ENCODE measurements at places on chromosomes 1 and 21. TPM values are rescaled to one million over a fixed set of nuclear protein-coding genes. Genes with fewer than 3 reads are reported as not detected.

Gene HUNK
- total RNA-seq = 0.34 TPM

Gene UBL4B
- not detected for total RNA-seq

GRCh38 chr1:38657207-38657840 is 202.2 kb downstream of the RRAGC start:
- no peak overlapping the region for H3K27ac ChIP-seq
- no peaks in the 10 kb centered on the region for H3K4me1 ChIP-seq
- H3K4me3 ChIP-seq = no peak overlapping the region
- H3K27me3 ChIP-seq = peaks cover 7% of the 10 kb centered on the region
- DNase-seq = no peak
- H3K36me3 ChIP-seq = no peaks in the 10 kb centered on the region

- H3K36me3 ChIP-seq = no peaks in the 10 kb centered on the region
- no peak overlapping the region for H3K27ac ChIP-seq
- DNase-seq = no peak
- H3K4me1 ChIP-seq = no peaks in the 10 kb centered on the region
- no peaks in the 10 kb centered on the region for H3K27me3 ChIP-seq
- no peak overlapping the region for H3K4me3 ChIP-seq
These were observed 66.7 kb downstream of the TGFBR3 start for GRCh38 chr1:91819038-91819788.

DNA sequence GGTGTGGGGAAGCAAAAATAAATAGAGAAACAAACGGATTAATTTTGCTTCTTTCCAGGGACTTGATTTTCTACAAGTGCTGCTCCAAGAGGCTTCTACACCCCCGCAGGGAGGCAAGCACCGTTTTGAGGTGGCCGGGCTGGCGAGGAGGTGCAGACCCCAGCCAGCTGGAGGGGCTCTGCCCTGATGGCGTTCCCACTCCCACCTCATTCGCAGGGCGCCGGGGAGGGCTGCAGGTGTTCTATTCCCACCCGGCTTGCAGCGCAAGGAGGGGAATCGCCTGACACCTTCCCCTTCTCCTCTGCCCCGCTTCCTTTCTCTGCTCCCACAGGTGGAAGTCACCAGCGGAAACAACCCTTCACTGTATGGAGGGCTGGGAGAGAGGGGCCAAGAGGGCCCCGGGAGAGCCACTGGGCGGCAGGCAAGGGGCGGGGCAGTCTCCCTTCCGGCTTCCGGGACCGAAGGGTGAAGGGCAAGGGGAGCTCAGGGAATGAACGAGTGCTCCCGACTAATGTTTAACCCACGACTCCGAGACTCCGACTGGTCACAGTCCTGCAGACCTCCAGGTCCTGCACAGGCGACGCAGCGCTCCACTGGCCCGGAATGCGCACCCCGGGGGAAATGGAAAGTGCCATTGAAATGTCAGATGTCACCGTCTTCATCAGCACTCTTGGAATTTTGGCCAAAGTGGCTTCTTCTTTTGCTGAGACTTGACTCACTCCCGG is 29.1 kb downstream of the TEX35 start:
- no peaks in the 10 kb centered on the region for H3K27me3 ChIP-seq
- DNase-seq = no peak
- peak overlapping the region; percentile 69 for H3K27ac ChIP-seq
- H3K4me3 ChIP-seq = peak overlapping the region; percentile 77

GRCh38 chr1:79373481-79374125 is 367.1 kb upstream of the ADGRL4 start:
- DNase-seq = peak; percentile 8
- no peaks in the 10 kb centered on the region for H3K36me3 ChIP-seq
- no peaks in the 10 kb centered on the region for H3K4me1 ChIP-seq
- no peak overlapping the region for H3K27ac ChIP-seq
- no peak overlapping the region for H3K4me3 ChIP-seq

DNA sequence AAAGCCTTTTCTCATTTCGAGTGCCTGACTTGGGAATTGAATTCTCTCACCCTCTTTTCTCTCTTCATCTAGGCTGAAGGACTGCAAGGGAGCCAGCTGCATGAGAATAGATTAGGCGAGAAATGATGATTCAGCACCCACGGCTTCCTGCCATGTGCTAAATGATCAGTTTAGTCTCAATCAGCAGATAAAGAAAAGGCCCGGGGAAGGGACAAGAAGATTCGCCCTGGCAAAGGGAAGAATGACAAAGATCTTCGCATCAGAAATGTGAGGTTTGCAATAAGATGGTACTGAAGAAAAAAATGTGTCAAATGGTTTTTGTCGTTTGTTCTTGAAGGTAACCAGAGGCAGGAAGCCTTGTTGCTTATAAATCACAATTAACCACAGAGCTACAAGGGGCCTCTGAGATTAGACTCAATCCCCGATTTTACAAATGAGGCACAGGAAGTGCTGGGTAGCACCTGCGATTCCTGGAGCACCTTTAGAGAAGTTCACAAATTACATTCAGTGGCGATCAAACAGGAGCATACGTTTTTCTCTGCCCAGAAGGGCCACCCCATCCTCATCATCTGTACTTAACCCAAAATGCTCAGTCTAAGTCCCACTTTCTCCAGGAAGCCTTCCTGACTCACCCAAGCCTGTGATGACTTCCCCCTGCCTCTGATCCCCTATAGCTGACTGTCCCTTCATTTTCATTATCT is 183.4 kb downstream of the ZNF281 start:
- DNase-seq = peak; percentile 48
- no peak overlapping the region for H3K27ac ChIP-seq
- H3K4me1 ChIP-seq = peaks cover 6% of the 10 kb centered on the region
- no peaks in the 10 kb centered on the region for H3K27me3 ChIP-seq
- H3K4me3 ChIP-seq = no peak overlapping the region
- H3K36me3 ChIP-seq = no peaks in the 10 kb centered on the region

Measured in astrocyte (in vitro differentiated cells and primary cell).